ENCODE measurements at places on chromosomes 1 and 21. TPM values are rescaled to one million over a fixed set of nuclear protein-coding genes. Genes with fewer than 3 reads are reported as not detected.

The RBM34 gene
- 154 TPM for total RNA-seq

The OLFML2B gene
- 0.28 TPM for total RNA-seq

The C1orf141 gene
- not detected for total RNA-seq

The ST6GALNAC5 gene
- total RNA-seq, result not detected

The LENEP gene
- total RNA-seq, result 0.79 TPM

The SERTAD4 gene
- total RNA-seq, result not detected

The PRUNE1 gene
- 18.6 TPM for total RNA-seq

The CELA2B gene
- total RNA-seq, result not detected

The LCE3D gene
- not detected for total RNA-seq

The NBPF4 gene
- not detected for total RNA-seq

The VSIG8 gene
- not detected for total RNA-seq

The TPTE gene
- total RNA-seq, result not detected

The CD53 gene
- total RNA-seq, result 244 TPM

The LINGO4 gene
- 0.09 TPM for total RNA-seq

The ADORA1 gene
- not detected for total RNA-seq

The CLCN6 gene
- 9.4 TPM for total RNA-seq

The MRPL39 gene
- 78.4 TPM for total RNA-seq

The PIGP gene
- total RNA-seq, result 41.0 TPM

The CTH gene
- 29.8 TPM for total RNA-seq

The HLX gene
- 0.23 TPM for total RNA-seq
